Activated T-cell treated with anti-CD3 and anti-CD28 coated beads, Interleukin-2, amount 50 U/mL, for 72 hours (primary cell): ENCODE measurements at places on chromosomes 1 and 21. TPM values are rescaled to one million over a fixed set of nuclear protein-coding genes. Genes with fewer than 3 reads are reported as not detected.

Gene KRTAP7-1
- total RNA-seq: not detected

Gene LRRN2
- total RNA-seq: not detected

Gene C8A
- not detected for total RNA-seq

Gene IL22RA1
- total RNA-seq: not detected

Gene CYYR1
- not detected for total RNA-seq

Gene LCE1D
- total RNA-seq: not detected

Gene MFAP2
- 0.37 TPM for total RNA-seq

Gene PKN2
- total RNA-seq: 28.1 TPM

Gene JAM2
- 2.0 TPM for total RNA-seq

Gene S100A13
- 16.4 TPM for total RNA-seq

- no peak for DNase-seq
- no peak overlapping the region for H3K27ac ChIP-seq
- no peaks in the 10 kb centered on the region for H3K4me1 ChIP-seq
- H3K27me3 ChIP-seq: peaks cover 69% of the 10 kb centered on the region
These were observed 59.6 kb downstream of the RNF187 start for GRCh38 chr1:228546541-228547463.

DNA sequence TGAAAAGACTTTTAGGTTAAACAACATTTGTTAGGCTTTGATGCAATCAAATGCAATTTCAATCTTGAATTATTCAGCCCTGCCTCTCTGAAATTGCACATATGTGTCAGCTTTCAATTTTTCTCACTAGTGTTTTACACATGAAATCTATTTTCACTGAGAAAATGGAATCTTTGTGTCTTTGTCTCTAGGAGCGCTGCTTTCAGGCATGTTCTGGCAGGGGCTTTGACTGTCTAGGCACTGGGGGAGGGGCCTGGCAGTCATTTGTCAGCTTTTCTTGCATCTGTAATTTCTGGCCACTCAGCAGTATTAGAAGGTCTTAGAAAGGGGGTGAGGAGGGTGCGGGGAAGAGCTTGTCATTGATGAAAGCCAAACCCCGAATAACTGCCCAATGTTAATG, 264.4 kb downstream of the PTPRC start:
- peak; percentile 29 for DNase-seq
- peaks cover 32% of the 10 kb centered on the region for H3K4me1 ChIP-seq
- no peaks in the 10 kb centered on the region for H3K27me3 ChIP-seq
- peaks cover 11% of the 10 kb centered on the region for H3K36me3 ChIP-seq
- peak overlapping the region; percentile 96 for H3K27ac ChIP-seq

- no peaks in the 10 kb centered on the region for H3K4me1 ChIP-seq
- no peak for DNase-seq
- H3K27me3 ChIP-seq: peaks cover 5% of the 10 kb centered on the region
- H3K27ac ChIP-seq: no peak overlapping the region
- no peaks in the 10 kb centered on the region for H3K36me3 ChIP-seq
These were observed 95.7 kb upstream of the WNT4 start for GRCh38 chr1:22238356-22239224.

DNA sequence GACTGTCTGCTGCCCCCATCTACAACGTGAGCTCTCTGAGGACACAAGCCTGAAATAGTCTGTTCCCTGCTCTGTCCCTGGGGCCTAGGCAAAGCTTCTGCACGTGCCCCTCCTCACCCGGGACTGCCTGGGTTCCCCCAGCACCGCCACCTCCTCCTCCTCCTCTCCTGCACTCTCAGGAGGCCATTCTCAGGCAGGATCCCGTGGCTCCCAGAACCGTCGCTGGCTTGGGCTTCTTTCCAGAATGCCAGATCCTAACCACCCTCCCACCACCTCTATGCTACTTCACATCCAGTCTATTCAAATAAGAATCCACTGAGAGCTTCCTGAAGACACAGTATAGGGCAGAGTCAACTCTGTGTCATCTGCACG, 11.2 kb downstream of the NPHP4 start:
- no peak overlapping the region for H3K27ac ChIP-seq
- no peak for DNase-seq
- H3K36me3 ChIP-seq: no peaks in the 10 kb centered on the region
- no peaks in the 10 kb centered on the region for H3K4me1 ChIP-seq
- H3K27me3 ChIP-seq: no peaks in the 10 kb centered on the region
- H3K4me3 ChIP-seq: no peak overlapping the region

GRCh38 chr1:2489615-2490014, 13.5 kb downstream of the PLCH2 start:
- peaks cover 12% of the 10 kb centered on the region for H3K4me1 ChIP-seq
- no peaks in the 10 kb centered on the region for H3K27me3 ChIP-seq
- no peak overlapping the region for H3K4me3 ChIP-seq
- H3K27ac ChIP-seq: no peak overlapping the region

- DNase-seq: no peak
- H3K4me3 ChIP-seq: no peak overlapping the region
- H3K27ac ChIP-seq: peak overlapping the region; percentile 24
- no peaks in the 10 kb centered on the region for H3K4me1 ChIP-seq
- H3K27me3 ChIP-seq: no peaks in the 10 kb centered on the region
These were observed 198.2 kb upstream of the APP start for GRCh38 chr21:26368591-26369320.

DNA sequence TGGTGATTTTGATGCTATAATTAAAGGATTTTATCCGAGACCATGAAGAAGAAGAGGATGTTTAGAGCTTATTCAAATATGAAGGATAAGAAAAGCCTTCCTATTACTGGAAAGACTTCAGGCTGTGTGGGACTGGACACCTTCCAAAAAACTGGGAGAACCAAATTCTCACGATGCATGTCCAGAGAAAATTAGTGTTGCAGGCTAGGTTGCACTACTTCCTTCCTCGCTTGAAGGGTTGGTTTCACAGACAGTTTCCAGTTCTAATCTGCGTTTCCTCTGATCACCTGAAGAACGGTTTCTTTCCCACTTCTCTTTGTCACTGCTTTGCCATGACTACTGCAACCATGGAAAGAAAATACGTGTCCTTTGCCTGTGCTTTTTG, 2.0 kb downstream of the MTARC2 start:
- no peaks in the 10 kb centered on the region for H3K4me1 ChIP-seq
- peaks cover 59% of the 10 kb centered on the region for H3K27me3 ChIP-seq
- no peak for DNase-seq
- H3K27ac ChIP-seq: no peak overlapping the region
- H3K36me3 ChIP-seq: no peaks in the 10 kb centered on the region

GRCh38 chr1:6126028-6126427, 54.1 kb downstream of the CHD5 start:
- no peak overlapping the region for H3K4me3 ChIP-seq
- H3K27me3 ChIP-seq: peaks cover 6% of the 10 kb centered on the region
- no peak overlapping the region for H3K27ac ChIP-seq
- H3K4me1 ChIP-seq: no peaks in the 10 kb centered on the region
- no peaks in the 10 kb centered on the region for H3K36me3 ChIP-seq
- no peak for DNase-seq

DNA sequence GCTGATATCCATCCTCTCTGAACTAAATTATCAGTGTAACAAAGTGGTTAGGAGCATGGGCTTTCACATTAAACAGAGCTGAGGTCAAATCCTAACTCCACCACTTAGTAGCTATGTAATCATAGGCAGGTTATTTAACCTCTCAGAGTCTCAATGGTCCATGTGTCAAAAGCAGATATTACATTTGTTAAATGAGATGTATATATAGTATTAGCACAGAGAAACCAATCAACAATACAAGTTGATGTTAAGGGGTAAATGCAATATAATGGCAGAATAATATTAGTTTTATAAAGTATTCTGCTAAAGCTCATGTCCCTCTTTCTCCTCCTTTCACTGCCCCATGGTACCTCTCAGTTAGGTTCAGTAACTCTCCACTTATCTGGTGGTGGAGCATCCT, 27.2 kb downstream of the DBT start:
- no peak overlapping the region for H3K27ac ChIP-seq
- no peak overlapping the region for H3K4me3 ChIP-seq
- no peaks in the 10 kb centered on the region for H3K27me3 ChIP-seq
- H3K4me1 ChIP-seq: peaks cover 12% of the 10 kb centered on the region
- H3K36me3 ChIP-seq: peaks cover 6% of the 10 kb centered on the region

- peaks cover 37% of the 10 kb centered on the region for H3K4me1 ChIP-seq
- no peak for DNase-seq
- peaks cover 6% of the 10 kb centered on the region for H3K36me3 ChIP-seq
- no peak overlapping the region for H3K4me3 ChIP-seq
- no peak overlapping the region for H3K27ac ChIP-seq
- H3K27me3 ChIP-seq: no peaks in the 10 kb centered on the region
These were observed 9.7 kb downstream of the CA6 start for GRCh38 chr1:8955406-8955805.

DNA sequence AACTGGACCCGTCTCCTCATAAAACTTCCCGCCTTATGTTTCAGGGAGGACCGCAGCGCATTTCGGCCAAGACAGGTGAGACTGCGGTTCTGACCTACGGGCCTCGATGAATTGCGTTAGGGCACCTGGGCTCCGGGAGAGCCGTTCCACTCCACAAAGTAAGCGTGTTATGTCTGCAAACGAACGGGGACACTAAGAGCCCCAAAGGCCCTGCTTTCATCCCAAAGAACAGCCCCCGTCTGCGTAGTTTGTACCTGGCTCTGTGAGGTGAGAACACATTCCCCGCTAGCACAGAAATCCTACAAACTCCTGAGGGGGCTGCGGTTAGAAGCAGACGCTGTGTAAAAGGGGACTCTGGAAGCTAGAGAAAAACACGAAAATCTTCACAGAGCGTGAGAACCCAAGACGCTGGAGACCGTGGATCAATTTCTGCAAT, 41.6 kb upstream of the PPIAL4F start:
- peaks cover 16% of the 10 kb centered on the region for H3K4me1 ChIP-seq
- peak overlapping the region; percentile 28 for H3K27ac ChIP-seq
- H3K27me3 ChIP-seq: peaks cover 14% of the 10 kb centered on the region
- H3K4me3 ChIP-seq: peak overlapping the region; percentile 63
- no peaks in the 10 kb centered on the region for H3K36me3 ChIP-seq
- DNase-seq: peak; percentile 71

- no peak overlapping the region for H3K4me3 ChIP-seq
- H3K27me3 ChIP-seq: no peaks in the 10 kb centered on the region
These were observed 777.3 kb downstream of the LTN1 start for GRCh38 chr21:28215214-28215954.

GRCh38 chr1:192888574-192888973, 79.7 kb downstream of the RGS2 start:
- H3K4me3 ChIP-seq: no peak overlapping the region
- H3K36me3 ChIP-seq: no peaks in the 10 kb centered on the region
- no peaks in the 10 kb centered on the region for H3K27me3 ChIP-seq
- H3K27ac ChIP-seq: no peak overlapping the region
- H3K4me1 ChIP-seq: no peaks in the 10 kb centered on the region

GRCh38 chr1:185861630-185862029, 127.4 kb downstream of the HMCN1 start:
- H3K27me3 ChIP-seq: no peaks in the 10 kb centered on the region
- no peaks in the 10 kb centered on the region for H3K36me3 ChIP-seq
- no peaks in the 10 kb centered on the region for H3K4me1 ChIP-seq

- H3K27ac ChIP-seq: no peak overlapping the region
- H3K4me1 ChIP-seq: no peaks in the 10 kb centered on the region
- H3K27me3 ChIP-seq: no peaks in the 10 kb centered on the region
- no peak for DNase-seq
- no peaks in the 10 kb centered on the region for H3K36me3 ChIP-seq
- H3K4me3 ChIP-seq: no peak overlapping the region
These were observed 194.3 kb upstream of the RGS18 start for GRCh38 chr1:191963781-191964455.

DNA sequence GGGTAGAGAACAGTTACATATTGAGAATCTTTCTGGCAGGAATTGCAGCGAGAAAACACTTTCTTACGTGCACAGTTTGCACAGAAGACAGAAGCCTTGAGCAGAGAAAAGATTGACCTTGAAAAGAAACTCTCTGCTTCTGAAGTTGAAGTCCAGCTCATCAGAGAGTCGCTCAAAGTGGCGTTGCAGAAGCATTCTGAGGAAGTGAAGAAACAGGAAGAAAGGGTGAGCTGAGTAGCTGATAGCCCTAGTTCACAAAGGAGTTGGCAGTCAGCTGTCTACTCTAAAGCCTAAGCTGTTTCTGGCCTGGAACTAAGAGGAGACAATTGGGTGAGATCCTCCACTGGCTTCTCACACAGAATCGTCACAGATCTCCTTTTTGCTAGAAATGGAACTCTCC, 20.3 kb upstream of the SH3BGRL3 start:
- no peak overlapping the region for H3K27ac ChIP-seq
- H3K36me3 ChIP-seq: peaks cover 13% of the 10 kb centered on the region
- no peak for DNase-seq
- H3K27me3 ChIP-seq: no peaks in the 10 kb centered on the region
- H3K4me3 ChIP-seq: no peak overlapping the region

DNA sequence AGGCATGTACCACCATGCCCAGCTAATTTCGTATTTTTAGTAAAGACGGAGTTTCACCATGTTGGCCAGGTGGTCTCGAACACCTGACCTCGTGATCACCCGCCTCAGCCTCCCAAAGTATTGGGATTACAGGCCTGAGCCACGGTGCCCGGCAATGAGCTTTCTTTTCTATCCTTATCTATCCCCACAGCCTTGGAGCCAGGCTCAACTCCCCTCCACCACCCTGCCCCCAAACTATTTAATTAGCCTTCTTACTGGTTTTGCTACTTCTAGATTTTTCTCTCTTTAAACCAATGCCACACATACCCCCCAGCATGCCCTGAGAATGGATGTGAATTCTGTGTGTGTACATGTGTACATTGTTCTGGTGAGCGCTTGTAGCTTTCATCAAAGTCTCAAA, 5.7 kb upstream of the VANGL2 start:
- H3K36me3 ChIP-seq: no peaks in the 10 kb centered on the region
- no peak overlapping the region for H3K4me3 ChIP-seq
- H3K27ac ChIP-seq: no peak overlapping the region
- DNase-seq: no peak

DNA sequence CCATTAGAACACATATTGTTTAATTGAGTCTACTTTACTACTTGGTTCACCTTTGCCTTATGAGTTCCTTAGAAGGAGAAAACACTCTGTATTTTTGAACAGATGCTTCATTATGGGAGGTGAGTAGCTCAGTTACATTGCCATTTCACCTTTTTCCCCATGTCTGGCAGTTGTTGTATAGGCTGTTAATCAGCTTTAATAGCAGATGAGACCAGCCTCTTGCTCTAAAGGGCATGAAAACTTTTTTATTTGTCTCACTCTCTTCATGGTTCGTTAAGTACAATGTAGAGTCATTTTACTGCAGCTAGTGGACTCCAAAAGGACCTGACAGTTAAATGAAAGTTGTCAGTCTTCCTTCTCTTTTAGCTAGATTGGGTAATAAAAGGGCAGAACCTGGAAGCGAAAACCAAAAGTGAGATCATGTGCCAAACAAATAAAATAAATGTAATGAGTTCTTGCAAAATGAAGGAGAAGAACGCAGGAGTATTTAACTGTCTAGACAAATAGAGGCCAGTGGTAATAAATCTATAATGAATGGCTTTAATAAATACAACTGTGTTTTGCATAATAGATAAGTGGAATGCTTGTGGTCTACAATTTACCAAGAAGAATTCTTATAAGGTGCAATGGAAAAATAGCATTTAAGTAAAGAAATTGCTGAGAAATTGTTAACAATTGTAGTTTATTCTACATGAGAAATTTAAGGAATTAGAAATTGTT, 180.0 kb upstream of the NEGR1 start:
- H3K4me1 ChIP-seq: no peaks in the 10 kb centered on the region
- H3K36me3 ChIP-seq: peaks cover 1% of the 10 kb centered on the region
- H3K4me3 ChIP-seq: no peak overlapping the region
